ENCODE measurements at places on chromosomes 6 and 20.

DNA sequence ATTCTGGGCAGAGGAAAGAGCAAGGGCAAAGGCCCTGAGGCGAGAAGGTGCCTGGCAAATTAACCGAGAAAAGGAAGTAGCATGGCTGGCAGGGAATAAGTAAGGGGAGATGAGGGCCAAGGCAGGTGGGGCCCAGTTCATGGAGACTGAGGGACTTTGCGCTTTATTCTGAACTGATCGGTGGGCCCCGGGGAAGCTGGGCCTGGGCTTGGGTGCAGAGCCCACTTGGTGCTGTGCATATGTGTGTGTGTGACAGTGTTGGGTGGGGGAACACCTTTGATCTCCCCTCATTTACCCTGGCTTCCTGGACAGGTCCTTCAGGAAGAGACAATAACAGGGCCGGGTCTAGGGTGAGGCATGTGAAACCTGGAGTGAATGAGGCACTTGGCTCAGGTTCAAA is 2.9 kb upstream of the MDFI start:
- no peak for DNase-seq

DNA sequence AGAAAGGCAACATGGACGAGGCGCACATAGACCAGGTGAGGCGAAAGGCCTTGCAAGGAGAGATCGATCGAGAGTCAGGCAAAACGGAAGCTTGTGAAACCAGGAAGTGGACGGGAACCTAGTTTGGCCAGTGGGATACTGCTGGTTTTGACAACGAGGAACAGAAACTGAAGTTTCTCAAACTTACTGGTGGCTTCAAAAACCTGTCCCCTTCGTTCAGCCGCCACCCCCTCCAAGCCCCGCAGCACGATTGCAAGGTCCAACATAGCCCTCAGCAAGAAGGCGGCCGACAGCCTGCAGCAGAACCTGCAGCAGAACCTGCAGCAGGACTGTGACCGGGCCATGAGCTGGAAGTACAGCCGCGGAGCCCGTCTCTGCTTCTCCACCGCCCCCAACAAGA is 238.0 kb downstream of the KHDC1L start:
- DNase-seq: no peak

DNA sequence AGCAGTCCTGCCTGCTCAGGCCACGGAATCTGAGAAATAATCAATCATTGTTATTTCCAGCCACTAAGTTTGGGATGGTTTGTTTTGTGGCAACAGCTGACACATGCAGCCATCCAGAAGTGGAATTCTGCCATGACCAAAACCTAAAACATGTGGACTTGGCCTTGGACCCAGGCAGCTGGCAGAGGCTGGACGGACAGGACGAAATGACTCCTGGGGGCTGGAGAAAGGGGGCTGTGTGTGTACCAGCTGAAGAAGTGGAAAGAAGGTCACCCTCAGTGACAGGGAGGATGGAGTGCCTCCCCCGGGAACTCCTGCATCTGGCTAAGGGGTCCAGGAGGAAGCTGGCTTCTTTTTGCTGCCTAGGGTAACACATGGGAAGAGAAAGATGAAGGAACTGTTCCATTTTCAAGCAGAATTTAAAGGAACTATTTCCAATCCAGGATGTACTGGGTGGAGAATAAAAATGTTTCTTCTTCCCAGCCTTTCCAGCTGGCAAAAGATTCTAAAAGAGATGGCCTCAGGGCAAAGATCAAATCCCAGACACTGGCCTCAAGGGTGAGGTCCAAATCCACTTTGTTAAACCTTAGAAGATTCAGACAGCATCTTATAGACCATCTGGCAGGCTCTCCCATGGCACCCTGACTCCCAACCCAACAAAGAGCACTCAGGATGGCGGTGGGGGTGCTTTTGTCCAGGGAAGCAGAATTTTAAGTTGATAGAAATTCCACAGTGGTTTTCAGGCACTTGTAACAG is 14.3 kb downstream of the SERPINB6 start:
- no peak for DNase-seq

GRCh38 chr6:30741063-30741779 is 1.3 kb downstream of the FLOT1 start:
- no peak for DNase-seq

DNA sequence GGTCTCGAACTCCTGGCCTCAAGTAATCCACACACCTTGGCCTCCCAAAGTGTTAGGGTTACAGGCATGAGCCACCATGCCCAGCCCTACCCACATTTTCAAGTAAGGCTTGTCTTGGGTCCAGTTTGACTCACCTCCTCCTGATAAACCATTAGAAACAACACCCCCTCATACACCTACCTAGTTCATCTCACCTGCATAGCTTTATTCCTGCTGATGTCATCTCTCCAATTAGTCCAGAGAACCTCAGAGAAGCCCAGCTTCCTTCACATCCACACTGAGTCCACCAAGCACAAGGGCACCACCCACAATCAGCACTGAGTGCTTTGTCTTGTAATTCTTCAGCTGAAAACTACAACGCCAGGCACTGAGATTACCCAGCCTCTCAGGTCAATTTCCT is 35.3 kb downstream of the KIF16B start:
- DNase-seq: no peak

- peak; percentile 14 for DNase-seq
Observed at GRCh38 chr6:113825781-113826180, 31.4 kb upstream of the MARCKS start.

DNA sequence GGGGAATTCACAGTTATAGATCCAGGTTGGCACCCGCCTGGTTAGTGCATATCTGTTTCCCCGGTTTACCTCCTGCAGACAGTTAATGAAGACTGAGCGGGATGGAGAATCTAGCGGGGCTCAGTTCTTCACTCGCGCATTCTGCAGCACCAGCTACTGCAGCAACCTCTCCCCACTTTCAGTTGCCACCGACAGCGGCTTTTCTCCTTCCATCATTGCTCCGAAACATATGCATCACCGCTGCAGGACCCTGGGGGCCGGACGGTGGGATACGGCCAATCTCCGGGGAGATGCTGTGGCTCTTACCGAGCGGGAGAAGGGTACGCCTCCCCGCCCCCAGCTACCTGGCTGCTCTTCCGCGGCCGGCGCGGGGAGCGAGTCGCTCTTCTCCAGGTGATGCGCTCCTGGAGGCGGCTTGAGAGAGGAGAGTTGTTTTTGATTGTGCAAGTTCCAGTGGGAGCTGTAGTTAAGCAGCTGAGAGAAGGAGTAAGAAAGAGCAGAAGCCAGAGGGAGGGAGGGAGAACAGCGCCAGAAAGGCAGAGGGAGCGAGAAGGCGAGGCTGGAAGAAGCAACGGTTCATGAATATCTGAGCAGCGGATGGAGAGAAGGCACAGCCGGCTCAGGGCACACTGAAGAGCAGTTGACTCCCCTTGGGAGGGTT is at the start of gene SGK1:
TSS of gene SGK1 (minus strand) at position 642 of the 661 bp plus-strand sequence. CDS start 652 bp downstream, outside the sequence.
- DNase-seq: no peak

GRCh38 chr6:151060096-151060765 is 179.5 kb upstream of the AKAP12 start:
- no peak for DNase-seq

DNA sequence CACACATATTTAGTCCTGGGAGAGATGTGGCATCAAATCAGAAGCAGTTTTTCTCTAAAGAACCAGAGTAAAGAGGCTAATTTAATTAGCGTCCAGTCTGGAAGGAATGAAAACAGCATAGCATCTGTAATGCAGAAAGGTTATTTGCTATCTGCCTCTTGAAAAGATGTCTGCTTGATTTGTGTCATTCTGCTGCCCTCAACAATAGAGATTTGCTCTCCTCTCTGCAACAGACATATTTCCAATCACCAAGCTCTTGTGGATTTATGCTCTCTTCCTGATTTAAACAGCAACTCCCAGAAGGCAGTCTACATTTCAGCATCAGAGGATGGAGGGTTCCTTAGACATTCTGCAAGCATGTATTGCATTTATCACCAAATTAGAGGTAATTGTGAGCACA is 53.5 kb upstream of the AKAP12 start:
- no peak for DNase-seq

- no peak for DNase-seq
Observed at GRCh38 chr20:57425150-57426013, 34.2 kb downstream of the RBM38 start.

GRCh38 chr6:55705451-55706440 is 126.8 kb upstream of the HMGCLL1 start:
- DNase-seq: no peak

DNA sequence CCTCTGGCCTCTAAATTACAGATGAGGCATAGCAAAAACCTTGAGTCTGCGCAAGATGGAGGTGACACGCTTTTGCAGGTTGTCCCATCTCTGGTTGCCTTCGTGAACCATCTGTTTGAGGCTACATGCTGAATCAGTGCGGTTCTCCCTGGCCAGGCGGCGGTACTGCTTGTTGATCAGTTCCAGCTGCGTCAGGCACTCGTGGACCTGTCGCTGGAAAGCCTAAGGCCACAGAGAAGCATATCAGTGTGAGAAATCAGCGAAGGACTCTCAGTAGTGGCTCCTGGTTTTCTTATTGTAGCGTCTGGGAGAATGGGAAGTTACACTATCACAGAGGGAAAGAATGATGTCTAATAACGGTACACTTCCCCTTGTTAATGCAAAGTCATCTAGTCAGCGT is 344.4 kb downstream of the ESR1 start:
- DNase-seq: no peak

DNA sequence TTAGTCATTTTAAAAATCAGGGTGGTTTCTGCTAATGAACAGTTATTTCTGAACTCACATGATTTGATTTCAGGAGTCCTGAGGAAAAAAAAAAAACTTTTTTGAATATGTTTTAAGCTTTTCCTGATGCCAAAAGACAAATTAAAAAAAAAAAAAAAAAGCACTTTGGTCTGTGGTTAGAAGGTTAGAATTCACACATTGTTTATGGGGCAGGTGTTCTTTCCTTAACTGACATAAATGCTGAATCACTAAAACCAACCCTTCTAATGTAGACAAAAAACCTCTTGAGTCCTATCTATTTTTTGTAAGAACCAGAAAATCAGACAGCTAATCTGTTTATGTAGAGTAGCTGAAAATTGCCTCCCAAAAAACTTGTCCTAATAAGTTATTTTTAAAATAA is 20.4 kb downstream of the THEMIS start:
- no peak for DNase-seq

- DNase-seq: no peak
Observed at GRCh38 chr6:98764373-98764911, 69.9 kb upstream of the POU3F2 start.

GRCh38 chr20:43955062-43955749 is 40.6 kb downstream of the TOX2 start:
- no peak for DNase-seq

DNA sequence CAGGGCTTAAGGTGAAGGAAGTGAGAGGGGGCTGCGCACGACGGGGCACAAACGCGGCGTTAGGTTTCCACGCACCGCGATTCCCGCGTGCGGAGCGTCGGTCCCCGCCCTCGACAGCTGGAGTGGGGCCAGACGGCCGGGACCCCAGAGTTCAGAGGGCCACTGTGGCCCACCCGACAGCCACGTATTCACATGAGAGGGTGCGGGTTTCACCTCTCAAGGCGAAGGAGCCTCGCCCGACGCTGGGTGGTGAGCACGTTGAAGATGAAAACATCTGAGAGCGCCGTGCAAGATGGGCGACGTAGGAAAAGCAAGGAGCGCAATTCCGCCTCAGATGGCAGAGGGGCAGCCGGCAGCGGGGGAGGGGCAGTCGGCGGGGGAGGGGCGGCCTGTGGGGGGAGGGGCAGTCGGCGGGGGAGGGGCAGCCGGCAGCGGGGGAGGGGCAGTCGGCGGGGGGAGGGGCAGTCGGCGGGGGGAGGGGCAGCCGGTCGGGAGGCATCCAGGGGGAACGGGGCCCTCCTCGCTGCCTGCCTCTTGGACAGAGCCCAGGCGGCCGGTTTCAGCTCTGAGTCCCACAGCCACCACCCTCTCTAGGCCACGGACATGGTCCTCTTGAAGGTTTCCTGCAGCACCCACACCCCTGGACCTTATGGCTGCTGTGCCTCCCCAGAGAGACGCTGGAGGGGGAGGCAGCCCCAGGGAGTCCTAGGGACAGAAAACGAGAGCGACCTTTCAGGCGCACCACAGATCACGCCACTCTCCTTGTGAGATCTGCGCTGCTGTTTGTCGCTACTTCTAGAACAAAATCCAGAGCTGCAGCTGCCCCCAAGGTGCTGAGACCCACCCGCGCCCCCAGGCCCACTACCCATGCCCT is 113.7 kb downstream of the DLL1 start:
- no peak for DNase-seq

- no peak for DNase-seq
Observed at GRCh38 chr6:138371720-138372119, 6.0 kb upstream of the SMIM28 start.

DNA sequence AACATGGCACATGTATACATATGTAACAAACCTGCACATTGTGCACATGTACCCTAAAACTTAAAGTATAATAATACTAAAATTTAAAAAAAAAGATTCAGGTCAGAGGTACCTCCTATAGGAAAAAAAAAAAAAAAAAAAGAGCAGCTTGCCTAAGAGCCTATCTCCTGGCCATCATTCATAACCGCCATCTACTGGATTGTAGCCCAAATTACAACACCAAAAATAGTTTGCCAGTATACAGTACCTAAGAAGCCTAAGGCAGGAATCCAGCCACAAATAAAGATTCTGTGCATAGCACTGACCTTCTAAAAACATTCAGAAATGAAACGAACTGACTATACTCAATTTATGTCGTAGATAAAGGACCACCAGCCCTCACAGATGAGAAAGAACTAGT is 438.4 kb upstream of the ADGRB3 start:
- DNase-seq: no peak

DNA sequence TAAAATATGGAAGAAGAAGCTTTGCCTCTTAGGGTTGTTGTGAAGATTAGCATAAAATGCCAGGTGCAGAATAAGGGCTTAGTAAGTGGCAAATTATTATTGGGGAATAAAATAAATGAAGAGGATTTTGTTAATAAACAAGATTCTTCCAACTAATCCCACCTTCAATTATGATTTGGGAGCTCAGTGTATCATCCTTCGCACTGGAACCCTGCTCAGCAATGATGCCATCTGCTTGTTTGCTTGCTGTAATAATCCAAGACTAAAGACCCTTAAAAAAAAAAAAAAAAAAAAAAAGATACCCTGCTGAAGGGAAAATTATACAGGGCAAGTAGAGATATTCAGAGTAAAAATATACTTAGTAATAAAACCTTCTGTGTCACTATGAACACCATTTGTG is 62.0 kb upstream of the RREB1 start:
- DNase-seq: no peak

GRCh38 chr20:3115190-3116107 is 30.9 kb upstream of the AVP start:
- DNase-seq: peak; percentile 32

DNA sequence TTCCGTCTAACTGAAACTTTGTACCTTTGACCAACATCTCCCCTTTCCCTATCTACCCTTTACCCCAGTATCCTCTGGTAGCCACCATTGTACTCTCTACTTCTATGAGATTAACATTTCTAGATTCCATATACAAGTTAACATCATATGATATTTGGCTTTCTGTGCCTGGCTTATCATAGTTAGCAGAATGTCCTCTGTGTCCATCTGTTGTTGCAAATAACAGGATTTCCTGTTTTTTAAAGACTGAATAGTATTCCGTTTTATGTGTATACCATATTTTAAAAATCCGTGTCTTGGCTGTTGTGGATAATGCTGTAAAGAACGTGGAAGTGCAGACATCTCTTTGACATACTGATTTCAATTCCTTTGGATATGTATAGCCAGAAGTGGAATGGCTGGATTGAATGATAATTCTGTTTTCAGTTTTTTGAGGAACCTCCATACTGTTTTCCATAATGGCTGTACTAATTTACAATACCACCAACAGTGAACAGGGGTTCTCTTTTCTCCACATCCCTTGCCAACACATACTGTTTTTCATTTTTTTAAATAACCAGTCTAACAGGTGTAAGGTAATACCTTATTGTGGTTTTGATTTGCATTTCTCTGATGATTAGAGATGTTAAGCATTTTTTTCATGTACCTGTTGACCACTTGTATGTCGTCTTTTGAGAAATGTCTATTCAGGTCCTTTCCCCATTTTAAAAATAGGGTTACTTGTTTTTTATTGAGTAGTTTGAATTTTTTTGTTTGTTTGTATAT is 53.8 kb downstream of the CDC5L start:
- DNase-seq: no peak
